ENCODE measurements at places on chromosomes 1 and 21. TPM values are rescaled to one million over a fixed set of nuclear protein-coding genes. Genes with fewer than 3 reads are reported as not detected.

VANGL2 gene
- 11.5 TPM for total RNA-seq

TNFSF4 gene
- total RNA-seq = 0.23 TPM

ADAM30 gene
- total RNA-seq = not detected

CFHR2 gene
- total RNA-seq = not detected

LRRC71 gene
- not detected for total RNA-seq

DNA sequence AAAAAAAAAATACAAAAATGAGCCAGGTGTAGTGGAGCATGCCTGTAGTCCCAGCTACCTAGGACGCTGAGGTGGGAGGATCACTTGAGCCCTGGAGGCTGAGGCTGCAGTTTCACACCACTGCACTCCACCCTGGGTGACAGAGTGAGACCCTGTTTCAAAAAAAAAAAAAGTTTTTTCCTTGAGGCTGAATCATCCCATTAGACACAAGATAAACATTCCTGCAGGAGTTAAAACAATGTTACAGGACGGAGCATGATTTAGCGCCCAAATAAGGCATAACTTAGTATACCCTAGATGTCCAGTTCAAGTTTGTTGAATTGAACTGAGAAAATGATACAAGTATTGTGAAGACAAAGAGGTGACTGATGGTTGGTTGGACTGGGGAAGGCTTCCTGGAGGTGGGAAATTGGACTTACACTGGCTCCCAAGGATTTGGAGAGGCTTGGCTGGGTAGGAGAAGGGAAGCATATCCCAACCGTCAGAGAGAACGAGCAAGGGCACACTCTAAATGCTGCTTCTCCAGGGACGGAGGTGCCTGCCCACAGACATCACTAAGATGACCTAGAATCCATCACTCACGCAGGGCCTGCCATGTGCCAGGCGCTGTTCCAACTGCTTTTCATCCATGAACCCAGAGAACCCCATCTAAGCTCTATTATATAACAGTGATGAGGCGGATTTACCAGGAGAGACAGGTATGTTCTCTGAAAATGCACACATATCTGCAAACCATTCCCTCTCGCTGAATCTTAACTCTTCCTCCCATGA, 610.6 kb downstream of the KIF26B start:
- DNase-seq = no peak

- no peak for DNase-seq
These were observed 62.7 kb downstream of the ZNF684 start for GRCh38 chr1:40594187-40594531.

- DNase-seq = peak; percentile 48
These were observed 27.2 kb downstream of the MRPL37 start for GRCh38 chr1:54227091-54227602.

- DNase-seq = no peak
These were observed 133.7 kb downstream of the COQ8A start for GRCh38 chr1:227073786-227074185.

DNA sequence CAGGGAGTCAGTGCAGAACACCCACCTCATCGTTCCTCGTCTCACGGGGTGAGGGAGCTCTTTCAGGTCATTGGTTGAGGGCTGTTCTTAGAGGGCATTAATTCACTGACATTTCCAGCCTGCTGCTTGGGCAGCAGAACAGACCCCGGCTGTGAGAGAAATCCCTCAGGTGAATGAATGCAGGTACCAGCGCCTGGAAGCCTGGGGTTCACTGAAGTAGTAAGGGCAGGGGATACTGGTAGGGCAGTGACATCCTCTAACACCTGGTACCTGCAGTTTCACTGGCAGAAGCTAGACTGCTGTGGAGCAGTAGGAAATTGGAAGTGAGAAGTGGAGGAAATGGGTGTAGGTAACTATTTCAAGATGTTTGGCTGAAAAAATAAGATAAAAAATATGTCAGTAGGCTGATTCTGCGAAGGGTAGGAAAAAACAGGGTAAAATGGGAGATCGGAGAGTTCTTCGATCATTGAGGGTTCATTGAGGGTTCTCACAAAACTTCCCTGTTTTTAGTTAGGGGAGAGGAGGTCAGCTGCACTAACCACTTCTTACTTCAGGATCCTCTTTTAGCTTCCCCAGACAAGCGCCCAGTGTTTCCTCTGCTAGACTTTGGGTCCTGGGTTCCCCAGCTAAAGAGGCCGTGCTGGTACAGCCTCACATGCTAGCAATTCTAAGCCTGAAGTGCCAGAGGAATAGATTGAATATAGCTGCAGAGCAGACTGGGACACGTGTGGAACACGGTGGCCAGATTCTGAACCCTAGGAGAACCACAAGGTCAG, 55.2 kb downstream of the RNF220 start:
- no peak for DNase-seq

GRCh38 chr1:30984165-30984889, 75.8 kb upstream of the SDC3 start:
- no peak for DNase-seq

DNA sequence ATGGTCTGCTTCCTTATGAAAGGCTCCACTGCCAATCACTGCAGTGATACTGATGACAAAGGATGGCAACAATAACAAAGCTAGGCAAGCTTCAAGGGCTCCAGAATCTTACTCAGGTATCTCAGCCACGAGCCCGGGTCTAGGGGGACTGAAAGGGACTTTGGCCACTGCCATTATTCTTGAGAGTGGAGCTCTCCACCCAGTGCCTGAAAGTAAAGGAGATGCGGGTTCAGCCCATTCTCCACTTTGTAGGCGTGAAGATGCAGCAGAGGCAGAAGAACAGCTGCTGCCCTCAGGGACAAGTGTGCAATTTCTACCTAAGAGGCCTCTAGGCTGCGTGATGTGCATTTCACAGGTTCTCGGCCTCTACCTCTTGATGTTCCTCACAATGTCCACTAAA, 31.4 kb upstream of the SLAMF9 start:
- no peak for DNase-seq

GRCh38 chr1:226778657-226779058, 39.6 kb upstream of the ITPKB start:
- peak; percentile 46 for DNase-seq

DNA sequence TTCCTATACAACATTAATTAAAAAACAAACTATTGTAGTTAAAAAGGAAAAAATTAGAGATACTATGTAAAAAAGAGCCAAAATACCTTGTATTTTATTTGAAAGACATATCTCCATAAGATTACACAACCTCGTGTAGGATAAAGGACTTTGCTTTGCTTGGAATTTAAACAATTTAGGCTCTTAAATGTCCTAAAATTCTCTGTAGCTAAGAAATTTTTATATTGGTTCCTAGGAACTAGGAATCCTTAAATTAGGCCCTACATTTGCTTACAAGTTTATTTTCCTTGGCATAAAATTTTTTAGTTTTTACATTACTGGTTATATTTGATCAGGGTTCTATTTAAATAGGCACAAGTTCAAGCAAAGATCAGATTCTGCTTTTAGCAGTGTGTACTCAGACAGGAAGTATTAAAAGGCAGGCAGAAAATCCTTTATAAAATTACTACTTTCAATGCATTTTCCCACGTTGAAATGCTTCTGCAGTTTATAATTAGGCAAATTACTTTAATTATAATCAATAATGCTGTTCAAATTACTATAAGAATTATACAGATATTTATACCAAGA, 3.4 kb upstream of the ANGPTL3 start:
- DNase-seq = no peak

GRCh38 chr1:201267481-201268229, 15.7 kb upstream of the PKP1 start:
- DNase-seq = no peak

DNA sequence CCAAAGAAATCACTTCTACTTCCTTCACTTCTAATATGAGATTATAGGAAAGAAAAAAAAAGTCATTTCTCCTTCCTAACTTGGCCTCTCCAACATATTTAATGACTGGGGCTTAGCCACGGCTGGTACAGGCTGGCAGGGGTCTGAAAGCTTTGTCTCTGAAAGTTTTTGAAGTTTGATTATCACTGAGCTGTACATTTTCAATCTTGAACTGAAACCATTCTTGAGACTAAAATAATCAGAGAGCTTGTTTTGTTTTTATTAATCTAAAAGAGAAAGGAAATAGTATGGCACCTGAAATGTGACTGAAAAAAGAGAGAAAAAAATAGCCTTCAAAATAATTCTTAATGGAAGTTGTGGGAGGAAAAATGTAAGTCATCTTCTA, 3.8 kb upstream of the KRTAP19-8 start:
- DNase-seq = no peak
